CD4-positive, alpha-beta memory T cell (primary cell): ENCODE measurements at places on chromosomes 2 and 18.

DNA sequence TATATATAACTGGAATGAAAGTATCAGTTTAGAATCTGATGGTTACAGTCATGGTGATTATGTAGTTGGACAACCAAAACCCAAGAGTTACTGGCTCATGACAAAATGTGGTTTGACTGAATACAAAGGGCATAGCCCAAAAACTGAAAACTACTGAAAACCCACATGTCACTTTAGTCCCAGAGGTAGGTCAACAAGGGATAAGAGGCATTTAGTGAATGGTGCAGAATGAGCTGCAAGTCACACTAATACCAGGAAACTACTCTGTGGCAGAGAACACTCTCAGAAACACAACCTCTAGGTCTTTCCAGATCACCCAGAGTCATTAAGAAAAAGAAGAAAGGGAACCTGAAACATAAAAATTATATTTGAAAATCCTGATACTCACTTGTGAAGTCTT is 154.5 kb downstream of the AGPS start:
- no peak for DNase-seq
- peaks cover 3% of the 10 kb centered on the region for H3K4me1 ChIP-seq
- H3K27ac ChIP-seq: no peak overlapping the region

DNA sequence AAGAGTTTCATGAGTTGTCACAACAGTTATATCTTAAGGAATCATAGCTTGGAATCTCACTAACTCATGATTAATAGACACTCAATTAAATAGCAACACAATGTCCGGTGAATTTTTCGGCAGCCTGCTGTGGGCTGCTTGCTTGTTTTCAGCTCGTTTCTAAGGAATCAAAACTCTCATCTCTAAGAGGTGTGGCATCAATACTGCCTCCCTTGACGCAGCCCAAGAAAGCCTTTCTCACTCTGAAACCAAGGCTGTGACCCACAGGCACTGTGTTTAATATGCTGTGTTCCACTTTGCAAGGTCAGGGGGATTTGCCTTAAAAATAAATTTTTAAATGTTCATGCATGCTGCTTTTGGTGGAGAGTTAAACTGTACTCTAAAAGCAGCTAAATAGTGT is 5.4 kb downstream of the DCC start:
- H3K27ac ChIP-seq: no peak overlapping the region
- no peak overlapping the region for H3K4me3 ChIP-seq
- no peaks in the 10 kb centered on the region for H3K36me3 ChIP-seq
- DNase-seq: no peak
- H3K27me3 ChIP-seq: no peaks in the 10 kb centered on the region

DNA sequence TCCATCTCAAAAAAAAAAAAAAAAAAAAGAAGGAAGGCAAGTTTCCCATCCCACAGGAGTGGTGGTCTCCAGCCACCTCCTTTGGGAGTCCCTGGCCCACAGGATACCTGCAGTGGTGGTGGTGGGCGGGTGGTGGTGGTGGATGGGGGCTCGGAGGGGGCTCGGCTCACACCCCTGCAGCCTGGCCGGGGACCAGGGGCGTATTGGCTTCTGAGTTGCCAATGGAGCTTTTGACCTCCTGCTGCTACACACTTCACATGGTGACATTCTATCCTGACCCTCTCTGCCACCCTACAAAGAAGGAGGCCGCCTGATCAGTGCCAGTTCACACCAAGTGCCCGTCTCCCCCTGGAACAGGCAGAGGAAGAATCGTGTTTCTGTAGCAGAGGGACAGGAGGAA is 119.6 kb downstream of the NFATC1 start:
- H3K4me1 ChIP-seq: peaks cover 45% of the 10 kb centered on the region
- peaks cover 4% of the 10 kb centered on the region for H3K36me3 ChIP-seq
- no peak overlapping the region for H3K27ac ChIP-seq

DNA sequence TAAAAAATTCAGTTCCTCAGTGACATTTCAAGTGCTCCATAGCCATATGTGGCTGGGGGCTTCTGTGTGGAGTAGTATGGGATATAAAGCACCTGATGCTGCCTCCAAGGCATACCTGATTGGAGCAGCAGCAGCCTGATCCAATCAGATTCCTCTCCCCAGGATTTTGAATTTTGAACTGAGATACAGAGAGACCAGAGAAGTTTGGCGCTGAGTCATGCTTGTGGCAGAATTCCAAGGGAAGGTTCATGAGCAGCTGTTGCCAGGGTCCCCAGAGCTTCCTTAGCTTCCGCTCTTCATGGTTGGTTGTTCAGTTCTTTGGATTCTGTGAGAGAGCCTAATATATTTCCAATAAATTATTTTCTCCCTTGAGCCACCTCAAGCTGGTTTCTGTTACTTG is 29.0 kb upstream of the CFAP36 start:
- H3K4me3 ChIP-seq: no peak overlapping the region
- no peaks in the 10 kb centered on the region for H3K27me3 ChIP-seq
- no peaks in the 10 kb centered on the region for H3K36me3 ChIP-seq
- no peak overlapping the region for H3K27ac ChIP-seq
- no peaks in the 10 kb centered on the region for H3K4me1 ChIP-seq
- no peak for DNase-seq

- no peak overlapping the region for H3K27ac ChIP-seq
- no peak overlapping the region for H3K4me3 ChIP-seq
- no peaks in the 10 kb centered on the region for H3K4me1 ChIP-seq
- H3K27me3 ChIP-seq: no peaks in the 10 kb centered on the region
- DNase-seq: no peak
These were observed 53.8 kb downstream of the STAT1 start for GRCh38 chr2:190959911-190960788.

- H3K4me1 ChIP-seq: peaks cover 9% of the 10 kb centered on the region
- no peak overlapping the region for H3K4me3 ChIP-seq
- no peak for DNase-seq
These were observed 86.2 kb upstream of the HAAO start for GRCh38 chr2:42878581-42878980.

- H3K27me3 ChIP-seq: no peaks in the 10 kb centered on the region
- H3K4me1 ChIP-seq: peaks cover 4% of the 10 kb centered on the region
- no peaks in the 10 kb centered on the region for H3K36me3 ChIP-seq
- no peak overlapping the region for H3K27ac ChIP-seq
These were observed 23.0 kb upstream of the SMAD7 start for GRCh38 chr18:48973731-48974130.
